ENCODE measurements at places on chromosomes 1 and 21.

DNA sequence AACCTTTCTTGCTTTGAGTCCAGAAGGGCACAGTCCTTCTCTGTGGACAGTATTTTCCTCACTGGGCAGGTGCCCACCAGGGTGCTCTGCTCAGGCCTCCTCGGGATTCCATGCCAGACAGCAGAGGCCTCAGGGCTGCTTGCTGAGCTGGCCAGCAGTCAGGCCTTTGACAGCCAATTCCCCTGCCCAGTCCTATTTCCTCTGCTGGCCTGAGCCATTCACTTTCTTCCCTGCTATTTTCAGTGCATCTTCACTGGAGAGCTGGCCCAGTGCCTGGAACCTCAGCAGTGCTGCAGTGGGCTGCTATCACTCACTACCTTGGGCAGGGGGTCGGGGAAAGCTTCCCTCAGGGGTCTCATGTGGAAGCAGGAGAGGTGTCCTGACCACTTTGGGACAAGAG is 33.2 kb downstream of the KCNA10 start:
- DNase-seq: no peak

- DNase-seq: no peak
These were observed 3.0 kb downstream of the TFF2 start for GRCh38 chr21:42347601-42348327.

DNA sequence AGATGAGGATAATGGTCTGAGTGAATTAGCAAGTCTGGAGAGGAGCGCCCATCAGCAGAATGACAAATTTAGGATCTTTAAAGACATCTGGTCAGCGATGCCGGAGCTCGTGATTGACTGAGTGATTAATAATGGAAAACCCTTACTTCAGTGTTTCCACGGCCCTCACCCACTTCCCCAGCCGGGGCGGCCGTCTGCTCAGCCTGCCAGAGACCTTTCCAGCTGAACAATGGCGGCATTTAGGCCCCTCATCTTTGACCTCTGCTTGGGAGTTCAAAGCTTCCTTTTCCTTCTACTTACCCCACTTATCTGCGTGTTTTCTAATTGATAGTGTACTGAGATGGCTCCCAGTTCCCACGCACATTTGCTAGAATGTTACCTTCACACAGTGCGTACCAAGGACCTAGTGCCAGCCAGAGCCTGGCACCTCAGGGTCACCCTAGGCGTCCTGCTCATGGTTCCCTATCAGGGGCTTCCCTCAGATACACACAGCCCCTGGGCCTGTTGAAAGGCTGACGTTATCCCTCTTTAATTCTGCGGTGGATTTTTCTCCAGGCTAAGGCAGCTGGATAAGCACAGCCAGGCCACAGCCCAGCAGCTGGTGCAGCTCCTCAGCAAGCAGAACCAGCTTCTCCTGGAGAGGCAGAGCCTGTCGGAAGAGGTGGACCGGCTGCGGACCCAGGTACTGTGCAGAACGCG is 232.8 kb downstream of the SDCCAG8 start:
- DNase-seq: no peak

GRCh38 chr1:85230305-85230977 is 29.0 kb downstream of the C1orf52 start:
- DNase-seq: no peak

GRCh38 chr1:39322431-39322830 is 117.9 kb downstream of the MACF1 start:
- DNase-seq: no peak

All from non-pigmented ciliary epithelial cell (primary cell).